Bronchial epithelial cell (primary cell): ENCODE measurements at places on chromosomes 6 and 20. TPM values are rescaled to one million over a fixed set of nuclear protein-coding genes. Genes with fewer than 3 reads are reported as not detected.

- no peak for DNase-seq
Measured at GRCh38 chr6:143200167-143200770, 139.6 kb downstream of the AIG1 start.

- no peak for DNase-seq
Measured at GRCh38 chr6:55320696-55321086, 6.6 kb upstream of the GFRAL start.

DNA sequence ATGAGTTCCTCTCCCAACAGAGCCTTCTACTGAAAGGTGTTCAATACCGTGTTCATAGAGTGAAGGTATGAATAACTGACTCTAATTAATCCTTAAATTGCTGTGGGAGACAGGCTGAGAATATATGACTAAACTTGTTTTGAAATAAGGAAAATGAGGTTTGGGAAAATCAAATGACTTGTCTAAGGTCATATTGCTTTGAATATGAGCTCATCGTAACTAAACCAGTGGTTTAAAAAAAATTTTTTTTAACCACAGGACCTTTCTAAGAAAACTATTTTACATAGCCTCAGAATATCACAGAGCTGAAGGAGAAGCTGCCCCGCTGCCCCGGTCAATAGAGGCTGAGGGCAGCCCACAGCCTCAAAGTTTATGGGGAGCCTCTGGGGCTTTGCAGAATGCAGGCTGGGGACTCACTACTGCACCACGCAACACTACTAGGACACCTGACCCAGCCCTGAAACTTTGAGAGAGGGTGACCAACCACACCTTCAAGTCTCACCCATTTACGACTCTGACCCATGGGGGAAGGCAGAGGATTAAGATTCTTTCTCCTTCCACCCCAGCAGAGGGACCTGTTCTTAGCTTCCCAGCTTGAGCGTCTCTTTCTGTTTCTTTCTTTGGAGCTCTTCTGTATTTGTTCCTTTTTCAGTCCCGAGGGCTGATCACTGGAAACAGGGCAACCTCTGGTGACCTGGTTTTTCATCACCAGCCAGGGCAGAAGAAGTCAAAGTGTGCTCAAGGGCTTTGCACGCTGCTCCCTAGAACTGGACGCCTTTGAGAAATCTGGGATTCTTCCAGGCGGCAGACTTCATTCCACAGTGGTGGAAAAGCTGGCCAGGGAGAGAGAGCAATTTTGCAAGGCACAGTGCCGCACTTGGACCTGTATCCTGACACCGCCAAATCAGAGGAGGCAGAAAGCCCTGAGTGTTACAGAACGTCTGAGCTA, 220.2 kb downstream of the ATXN1 start:
- DNase-seq = no peak

Gene COL20A1
- not detected in 2 replicates for total RNA-seq

Gene RNF182
- total RNA-seq = 0.13 TPM in 1 of 2 replicates, not detected in the other
